Tongue (tissue), 3 donors: ENCODE measurements at places on chromosomes 3 and 15.

GRCh38 chr15:75925440-75925839 is 21.8 kb downstream of the FBXO22 start:
- DNase-seq, result no peak

DNA sequence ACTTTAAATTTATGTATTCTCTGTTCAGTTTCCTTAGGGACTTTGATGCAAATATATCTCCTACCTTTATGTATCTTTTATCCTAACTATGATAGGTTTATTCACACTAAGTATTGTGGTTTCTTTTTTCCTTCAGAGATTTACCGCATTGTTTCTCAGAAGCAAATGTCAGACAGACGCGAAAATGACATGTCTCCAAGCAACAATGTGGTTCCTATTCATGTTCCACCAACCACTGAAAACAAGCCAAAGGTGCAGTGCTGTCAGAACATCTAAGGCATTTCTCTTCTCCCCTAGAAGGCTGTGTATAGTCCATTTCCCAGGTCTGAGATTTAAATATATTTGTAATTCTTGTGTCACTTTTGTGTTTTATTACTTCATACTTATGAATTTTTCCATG is 18.3 kb downstream of the RAB11A start:
- no peak for DNase-seq

DNA sequence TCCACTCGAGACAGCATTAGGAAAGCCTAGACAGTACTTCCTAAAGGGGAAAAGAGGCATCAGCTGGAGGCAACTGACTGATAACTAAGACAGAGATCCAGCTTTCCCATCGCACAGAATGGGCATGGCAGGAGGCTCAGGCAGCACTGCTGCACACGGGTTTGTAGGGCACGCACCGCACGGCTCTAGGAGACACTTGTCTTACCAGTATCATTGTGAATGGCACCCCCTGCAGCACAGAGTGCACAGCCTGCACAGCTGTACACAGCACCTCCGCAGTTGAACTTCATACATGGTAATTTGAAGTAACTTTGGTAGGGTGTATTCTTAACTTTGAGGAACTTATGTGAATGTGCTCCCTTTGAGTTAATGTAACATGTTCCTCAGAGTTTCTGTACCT is 281.6 kb downstream of the PLCL2 start:
- no peak for DNase-seq

DNA sequence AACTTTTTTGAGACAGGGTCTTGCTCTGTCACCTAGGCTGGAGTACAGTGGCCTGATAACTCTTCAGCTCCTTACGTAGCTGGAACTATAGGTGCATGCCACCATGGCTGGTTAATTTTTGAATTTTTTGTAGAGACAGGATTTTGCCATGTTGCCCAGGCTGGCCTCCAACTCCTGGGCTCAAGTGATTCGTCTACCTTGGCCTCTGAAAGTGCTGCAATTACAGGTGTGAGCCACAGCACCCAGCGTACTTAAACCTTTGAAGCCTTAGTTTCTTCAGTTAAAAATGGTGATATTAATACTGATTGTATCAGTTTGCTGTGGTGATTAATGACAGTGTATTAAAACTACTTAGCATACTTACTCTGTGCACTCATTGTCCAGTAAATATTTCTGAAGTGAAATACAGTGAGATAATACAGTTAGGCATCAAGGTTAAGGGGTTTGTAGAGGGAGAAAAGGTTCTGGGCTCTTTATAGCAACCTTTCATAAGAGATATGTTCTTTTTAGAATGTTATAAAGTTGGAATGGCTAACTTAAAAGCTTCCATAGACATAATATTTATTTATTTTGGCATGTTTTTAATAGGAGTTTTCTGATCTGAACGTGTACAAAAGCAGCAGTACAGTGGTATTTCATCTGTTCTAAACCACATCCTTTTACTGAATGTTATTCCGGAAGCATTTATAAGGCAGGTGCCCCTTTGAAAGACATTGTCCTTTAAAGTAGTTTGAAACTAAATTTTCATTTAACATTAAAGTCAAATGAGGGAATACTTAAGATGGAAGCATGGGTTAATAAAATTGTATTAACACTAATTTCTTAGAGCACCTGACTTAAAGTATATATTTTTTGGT is 23.6 kb downstream of the NCK1 start:
- DNase-seq, result no peak

DNA sequence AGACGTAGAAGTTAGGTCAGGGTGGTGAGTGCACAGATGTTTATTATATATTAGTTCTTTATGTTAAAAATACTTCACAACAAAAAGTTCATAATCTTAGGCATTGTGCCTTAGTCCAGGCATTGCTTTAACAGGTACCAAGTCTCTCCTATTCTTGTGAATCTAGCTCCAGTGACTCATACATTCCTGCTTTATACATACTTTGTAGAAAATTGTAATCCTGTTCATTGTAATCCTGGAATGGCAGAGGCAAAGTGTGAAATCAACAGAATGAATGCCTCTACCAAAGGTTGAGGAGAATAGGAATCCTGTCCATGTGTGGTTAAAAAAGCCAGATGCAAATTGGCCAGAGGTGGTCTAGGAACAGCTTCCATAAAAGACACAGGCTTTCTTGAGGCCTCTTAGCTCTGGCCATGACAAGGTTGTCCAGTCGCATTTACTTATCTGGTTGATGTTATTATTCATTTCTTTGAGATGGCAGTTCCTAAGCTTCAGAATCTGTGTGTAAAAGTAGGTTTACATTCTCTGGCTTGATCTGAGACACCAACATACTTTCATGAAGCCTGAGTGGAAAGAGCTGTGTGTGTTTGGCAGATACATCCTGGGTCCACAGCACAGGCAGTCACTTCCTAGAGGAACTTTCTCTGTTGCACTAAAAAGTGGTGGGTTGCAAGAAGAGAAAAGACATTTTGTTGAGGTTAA is 109.0 kb downstream of the CDIN1 start:
- no peak for DNase-seq

- DNase-seq, result peak; percentile 85
These were observed 16.0 kb upstream of the EID1 start for GRCh38 chr15:48861813-48862431.

- no peak for DNase-seq
These were observed 33.6 kb upstream of the ETV5 start for GRCh38 chr3:186142393-186142932.

DNA sequence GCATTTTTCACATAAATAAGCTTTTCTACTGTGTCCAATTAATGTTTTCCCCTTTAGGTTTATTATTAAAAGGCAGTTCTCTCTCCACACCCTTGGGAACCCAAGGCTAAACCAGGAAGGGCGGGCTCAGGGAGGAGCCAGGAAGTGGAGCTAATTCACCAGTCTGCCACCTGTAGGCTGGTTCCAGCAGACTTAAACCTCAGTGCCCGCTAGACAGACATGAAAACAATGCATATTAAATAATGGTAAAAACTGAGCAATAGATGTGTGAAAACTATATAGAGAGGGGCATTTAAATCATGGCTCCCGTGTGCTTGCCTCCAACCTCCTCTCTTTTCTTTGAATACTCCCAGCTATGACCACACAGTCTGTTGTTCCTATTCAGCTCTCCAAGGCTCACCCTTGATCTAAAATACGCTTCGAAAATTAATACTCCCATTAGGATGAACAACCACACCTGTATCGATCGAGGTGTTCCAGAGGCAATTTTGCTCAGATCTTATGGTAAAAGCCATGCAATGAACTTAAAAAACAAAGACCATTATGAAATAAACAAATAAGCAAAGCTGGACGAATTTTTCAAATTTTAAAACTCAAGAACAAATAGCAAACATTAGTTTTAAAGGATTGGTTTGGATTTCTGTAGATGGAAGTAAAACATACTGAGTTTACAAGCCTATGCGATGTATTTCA is 253.3 kb downstream of the TJP1 start:
- DNase-seq, result peak; percentile 13
